ENCODE measurements at places on chromosomes 7 and 10.

- peak; percentile 15 for DNase-seq
Observed at GRCh38 chr7:21617916-21618390, 75.1 kb downstream of the DNAH11 start.

DNA sequence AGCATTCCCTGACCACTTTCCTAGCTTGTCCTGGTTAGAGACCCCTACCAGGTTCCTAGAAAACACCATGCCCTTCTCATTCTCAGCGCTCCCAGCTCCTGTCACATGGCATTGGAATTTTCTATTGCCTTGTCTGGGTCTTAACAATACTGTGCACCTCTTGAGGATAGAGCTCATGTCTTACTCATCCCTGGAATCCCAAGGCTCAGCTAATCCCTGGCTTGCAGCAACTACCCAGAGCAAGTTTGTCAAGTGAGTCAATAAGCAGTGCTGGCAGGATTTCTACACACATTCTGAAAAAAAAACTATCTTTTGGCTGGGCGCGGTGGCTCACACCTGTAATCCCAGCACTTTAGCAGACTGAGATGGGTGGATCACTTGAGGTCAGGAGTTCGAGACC is 11.7 kb upstream of the PRDX3 start:
- DNase-seq = peak; percentile 35

DNA sequence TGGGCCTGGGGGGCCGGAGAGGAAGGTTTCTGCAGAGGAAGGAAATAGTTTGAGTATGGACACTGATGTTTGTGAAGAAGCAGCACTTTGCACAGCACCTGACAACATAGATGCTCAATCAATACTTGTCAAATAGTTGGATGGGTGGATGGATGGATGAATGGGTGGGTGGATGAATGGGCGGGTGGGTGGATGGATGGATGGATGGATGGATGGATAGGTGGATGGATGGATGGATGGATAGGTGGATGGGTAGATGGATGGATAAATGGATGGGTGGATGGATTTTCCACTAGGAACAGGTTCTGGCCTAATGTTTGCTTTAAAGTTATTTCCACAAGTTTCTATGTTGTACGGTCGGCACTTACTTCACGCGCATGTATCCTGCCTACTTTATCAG is 45.3 kb downstream of the COL17A1 start:
- no peak for DNase-seq

GRCh38 chr7:55438757-55439525 is 73.8 kb downstream of the LANCL2 start:
- DNase-seq = no peak

DNA sequence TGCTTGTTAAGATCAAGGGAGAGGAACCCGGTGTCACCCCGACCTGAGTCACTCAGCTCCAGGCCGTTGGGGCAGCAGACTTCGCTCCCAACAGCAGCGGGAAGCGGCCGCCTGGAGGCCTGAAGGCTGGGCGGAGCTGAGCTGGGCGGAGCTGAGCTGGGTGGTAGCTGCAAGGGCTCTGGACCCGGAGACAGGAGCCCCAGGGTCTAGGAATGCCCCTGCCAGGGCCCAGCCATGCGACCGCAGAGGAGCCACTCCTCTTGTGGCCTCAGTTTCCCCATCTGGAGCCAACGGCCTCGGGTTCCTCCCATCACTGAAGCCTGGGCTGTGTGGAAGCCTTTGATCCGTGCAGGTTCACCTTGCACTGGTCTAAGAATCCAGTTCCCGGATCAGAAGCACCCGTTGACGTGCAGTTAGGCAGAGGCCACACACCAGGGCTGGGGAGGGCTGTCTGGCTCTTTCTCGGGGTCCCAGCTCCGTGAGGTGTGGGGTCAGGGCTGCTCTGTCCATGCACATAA is 21.9 kb upstream of the DPYSL4 start:
- no peak for DNase-seq

DNA sequence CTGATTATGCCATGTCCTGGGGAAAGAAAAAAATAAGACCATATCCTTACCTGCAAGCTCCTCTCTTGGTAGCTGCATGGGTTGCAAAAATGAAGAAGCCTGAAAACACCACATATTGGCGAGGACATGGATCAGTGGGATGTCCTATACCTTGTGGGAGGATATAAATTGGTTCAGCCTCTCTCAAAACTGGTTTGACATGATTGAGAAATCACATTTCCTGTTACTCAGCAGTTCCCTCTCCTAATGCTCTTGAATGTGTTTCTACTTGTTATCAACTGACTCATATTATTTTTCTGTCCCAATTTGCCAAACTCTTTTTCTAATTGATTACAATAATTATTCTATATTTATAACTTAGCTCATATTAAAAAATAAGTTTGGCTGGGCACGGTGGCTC is 380.2 kb downstream of the EXOC4 start:
- peak; percentile 82 for DNase-seq

DNA sequence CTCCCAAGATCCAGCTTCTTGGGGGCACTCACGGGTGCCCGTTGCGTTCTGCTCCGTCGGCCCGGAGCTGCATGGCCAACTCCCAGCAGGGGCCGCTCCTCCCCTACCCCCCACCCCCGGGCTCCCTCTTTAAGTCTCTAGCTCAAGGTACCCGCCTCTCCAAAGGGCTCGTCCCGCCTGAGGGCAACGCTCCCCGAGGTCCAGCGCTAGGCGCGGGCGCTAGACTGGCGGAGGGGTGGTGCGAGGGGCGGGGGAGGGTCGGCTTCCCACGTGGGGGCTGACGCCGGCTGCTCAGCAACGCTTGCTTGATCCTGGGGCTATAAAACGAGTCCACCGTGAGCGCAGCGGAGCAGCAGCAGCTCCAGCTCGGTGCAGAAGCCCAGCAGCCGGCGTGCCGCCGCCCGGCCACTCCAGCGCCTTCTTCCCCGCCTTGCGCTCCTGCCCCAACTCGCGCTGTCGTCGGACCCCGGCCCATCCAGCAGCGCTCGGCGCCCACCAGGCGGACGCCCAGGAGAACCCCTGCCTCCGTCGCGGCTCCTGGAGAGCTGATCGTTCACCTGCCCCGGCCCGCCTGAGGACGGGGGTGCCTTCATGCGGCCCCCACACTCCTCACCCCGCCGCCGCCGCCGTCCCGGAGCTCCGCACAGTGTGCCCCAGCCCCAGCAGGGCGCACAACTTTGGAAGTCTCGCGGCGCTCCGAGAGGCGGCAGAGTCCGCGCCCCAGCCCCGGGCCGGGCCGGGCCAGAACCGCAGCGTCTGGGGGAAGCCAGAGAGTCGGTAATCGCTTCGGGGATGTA is at the start of gene ADRA2A:
TSS of gene ADRA2A (plus strand) at position 348 of the 797 bp plus-strand sequence. CDS start 968 bp downstream, outside the sequence.
- no peak for DNase-seq

GRCh38 chr10:21334891-21335696 is 190.4 kb downstream of the SKIDA1 start:
- no peak for DNase-seq

- peak; percentile 55 for DNase-seq
Observed at GRCh38 chr7:116970238-116970910, 17.1 kb downstream of the ST7 start.

DNA sequence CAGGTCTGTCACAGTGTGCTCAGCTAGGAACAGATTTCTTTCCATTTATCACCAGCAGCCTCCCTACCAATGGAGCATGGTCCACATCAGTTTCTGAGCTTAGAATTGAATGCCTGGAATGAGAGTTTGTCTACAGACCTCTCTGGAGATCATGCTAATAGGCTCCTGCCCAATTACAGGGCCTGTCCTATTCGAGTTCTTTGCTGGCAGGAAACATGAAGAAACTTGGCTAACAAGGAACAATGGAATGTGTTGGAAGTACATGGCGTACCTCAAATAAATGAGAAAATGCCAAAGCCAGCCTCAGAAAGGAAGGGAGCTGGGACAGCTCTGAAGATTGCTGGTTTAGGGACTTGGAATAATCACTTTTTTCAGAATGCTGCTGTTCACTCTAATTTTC is 186.0 kb upstream of the AKR1E2 start:
- no peak for DNase-seq
